ENCODE measurements at places on chromosomes 5 and 9.

- DNase-seq = no peak
Observed at GRCh38 chr9:68800836-68801235, 95.8 kb downstream of the PIP5K1B start.

DNA sequence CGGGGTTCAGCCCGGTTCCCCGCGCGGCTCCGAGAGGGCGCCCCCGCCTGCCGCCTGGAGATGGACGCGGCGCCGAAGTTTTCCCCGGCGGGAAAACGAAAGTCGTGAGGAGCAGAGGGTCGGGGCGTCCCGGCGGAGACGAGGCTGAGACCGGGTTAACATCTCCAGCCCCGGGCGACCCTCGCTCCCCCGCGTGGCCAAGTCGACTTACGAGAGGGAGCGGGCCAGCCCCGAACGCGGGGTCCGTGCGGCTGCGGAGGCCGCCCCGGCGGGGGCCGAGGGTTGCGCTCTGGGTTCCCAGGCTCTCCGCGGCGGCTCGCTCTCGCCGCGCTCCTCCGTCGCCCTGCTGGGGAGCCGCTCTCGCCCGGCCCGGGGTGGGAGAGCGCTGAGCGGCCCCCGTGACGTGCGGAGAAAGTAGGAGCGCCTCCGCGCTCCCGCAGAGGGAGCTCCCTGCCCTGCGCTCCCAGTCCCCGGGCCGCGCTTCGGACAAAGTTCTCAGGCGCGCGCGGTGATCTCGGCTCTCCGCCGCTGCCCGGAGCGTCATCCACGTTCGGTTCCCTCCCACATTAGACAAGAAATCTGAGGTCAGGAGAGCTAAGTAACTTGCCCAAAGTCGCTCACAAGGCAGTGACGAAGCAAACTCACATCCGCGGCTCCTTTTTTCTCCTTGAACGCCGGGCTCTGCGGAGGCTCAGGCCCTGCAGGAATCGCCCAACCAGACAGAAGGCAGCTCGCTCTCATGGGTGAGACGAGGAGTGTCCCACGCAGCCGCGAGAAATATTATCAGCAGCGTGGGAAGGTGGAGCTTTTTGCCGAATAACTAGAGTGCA, 1.2 kb upstream of the GCNT4 start:
- DNase-seq = peak; percentile 41

GRCh38 chr5:67964619-67965018, 250.9 kb upstream of the PIK3R1 start:
- no peak for DNase-seq

GRCh38 chr5:51468196-51468595, 84.9 kb downstream of the ISL1 start:
- no peak for DNase-seq

DNA sequence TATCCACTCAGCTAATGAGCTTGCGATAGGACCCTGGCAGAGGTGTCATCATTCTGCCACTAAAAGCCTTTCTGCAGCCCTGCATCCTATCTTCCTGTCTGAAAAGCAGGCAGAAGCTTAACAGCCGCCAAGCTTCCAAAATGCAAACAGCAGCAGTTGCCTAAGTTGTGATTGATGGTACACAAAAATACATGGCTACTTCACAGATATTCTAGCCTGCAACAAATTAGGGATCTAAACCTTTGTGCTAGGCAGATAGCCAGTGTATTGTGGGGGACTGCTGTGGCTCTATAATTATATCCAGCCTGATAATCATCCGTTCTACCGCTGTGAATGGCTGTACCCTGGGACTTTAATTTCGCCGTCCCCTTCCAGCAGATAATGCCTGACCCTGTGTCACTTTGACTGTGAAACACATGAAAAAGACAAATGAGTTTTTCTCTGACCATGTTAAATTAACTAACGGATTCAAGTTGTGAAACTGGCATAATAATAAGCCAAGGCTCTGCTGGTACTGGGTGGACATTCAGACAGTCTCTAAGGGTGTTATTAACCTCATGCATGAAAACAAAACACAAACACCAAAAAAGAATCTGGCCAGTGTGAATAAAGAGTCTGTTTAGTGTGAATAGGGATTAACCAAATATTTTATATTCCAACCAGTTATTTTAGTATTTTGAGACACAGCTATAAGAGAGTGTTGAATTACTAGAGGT, 45.9 kb downstream of the SEMA6A start:
- DNase-seq = no peak

DNA sequence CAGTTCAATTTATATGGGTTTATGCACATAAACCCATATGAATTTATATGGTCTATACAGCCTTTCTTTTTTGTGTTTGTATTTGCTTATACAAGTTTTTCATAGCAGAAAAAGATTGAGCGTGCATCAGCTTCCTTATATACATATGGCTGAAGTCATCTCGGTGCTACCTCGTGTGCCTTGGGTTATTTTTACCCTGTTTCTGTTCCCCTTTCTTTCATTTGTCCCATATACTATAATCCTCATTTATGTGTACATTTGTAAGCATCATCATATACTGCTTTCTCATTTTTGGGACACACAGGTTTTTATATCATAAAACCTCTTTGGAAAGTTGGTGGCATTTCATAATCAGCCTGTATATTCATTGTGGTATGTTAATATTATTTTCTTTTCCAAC, 107.8 kb upstream of the ADAMTSL1 start:
- no peak for DNase-seq

DNA sequence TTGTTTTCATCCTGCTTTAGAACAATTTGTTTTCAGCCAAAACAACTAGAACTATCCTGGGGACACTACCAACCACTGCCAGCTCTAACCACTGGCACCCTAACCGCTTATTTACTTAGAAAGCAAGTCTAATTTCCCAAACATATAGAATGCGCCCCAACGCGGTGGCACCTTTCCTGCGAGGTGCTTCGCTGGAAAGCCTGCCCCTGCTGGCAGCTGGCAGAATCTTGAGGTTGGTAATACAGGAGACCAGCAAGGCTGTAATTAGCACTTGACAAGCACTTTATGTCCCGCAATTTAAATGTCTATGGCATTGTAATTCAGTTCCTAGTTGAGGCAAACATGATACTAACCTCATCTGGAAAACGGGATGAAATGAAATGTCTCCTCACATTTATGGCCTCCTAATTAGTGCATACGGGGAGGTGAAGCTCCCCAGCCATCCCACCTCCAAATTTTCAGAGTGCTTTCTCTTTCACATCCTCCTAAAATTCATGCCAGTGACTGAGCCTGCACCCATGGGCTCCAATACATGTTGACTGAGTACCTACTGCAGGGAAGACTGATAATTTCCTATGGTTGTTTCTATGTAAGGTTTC, 30.4 kb downstream of the GABBR2 start:
- DNase-seq = no peak

DNA sequence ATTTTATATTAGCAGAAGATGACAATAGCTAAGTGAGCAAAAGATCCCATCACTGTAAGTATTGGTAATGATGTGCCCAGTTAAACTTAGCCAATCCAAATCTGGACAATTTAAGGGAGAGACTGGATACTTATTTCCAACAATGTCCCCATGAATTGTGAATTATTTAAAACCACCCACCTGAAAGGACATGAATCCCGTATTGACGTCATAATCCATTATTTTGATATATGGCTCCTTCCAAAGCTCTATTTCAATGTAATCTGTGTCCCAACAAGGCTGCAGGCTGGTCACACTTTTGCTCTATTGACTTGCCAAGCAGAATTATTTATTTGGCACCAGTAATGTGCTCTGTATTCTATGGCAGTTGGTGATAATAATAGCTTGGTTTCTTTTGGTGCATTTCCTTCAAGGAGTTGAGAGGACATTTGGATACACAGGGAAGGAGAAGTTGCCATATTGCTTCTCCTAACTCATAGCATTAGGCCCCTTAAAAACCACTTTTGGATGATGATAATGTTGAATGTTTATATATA, 157.2 kb downstream of the NMUR2 start:
- DNase-seq = no peak

DNA sequence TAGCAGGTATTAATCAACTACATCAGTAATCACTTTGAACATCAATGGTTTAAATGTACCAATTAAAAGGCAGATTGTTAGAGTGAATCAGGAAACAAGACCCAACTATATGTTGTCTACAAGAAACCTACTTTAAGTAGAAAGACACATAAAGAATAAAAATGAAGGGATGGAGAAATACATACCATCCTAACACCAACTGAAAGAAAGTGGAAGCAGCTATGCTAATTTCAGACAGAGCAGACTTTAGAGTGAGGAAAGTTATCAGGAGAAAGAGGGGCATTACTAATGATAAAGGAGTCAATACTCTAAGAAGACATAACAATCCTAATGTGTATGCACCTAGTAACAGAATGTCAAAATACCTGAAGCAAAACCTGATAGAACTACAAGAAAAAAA, 125.8 kb downstream of the NR6A1 start:
- DNase-seq = no peak

Measured in MM.1S (cell line).